SW 1271 (cell line): ENCODE measurements at places on chromosomes 3 and 15.

GRCh38 chr15:31396881-31397560 is 70.4 kb downstream of the KLF13 start:
- no peak for DNase-seq

- DNase-seq: no peak
Measured at GRCh38 chr15:100001405-100001804, 268.2 kb upstream of the LYSMD4 start.

DNA sequence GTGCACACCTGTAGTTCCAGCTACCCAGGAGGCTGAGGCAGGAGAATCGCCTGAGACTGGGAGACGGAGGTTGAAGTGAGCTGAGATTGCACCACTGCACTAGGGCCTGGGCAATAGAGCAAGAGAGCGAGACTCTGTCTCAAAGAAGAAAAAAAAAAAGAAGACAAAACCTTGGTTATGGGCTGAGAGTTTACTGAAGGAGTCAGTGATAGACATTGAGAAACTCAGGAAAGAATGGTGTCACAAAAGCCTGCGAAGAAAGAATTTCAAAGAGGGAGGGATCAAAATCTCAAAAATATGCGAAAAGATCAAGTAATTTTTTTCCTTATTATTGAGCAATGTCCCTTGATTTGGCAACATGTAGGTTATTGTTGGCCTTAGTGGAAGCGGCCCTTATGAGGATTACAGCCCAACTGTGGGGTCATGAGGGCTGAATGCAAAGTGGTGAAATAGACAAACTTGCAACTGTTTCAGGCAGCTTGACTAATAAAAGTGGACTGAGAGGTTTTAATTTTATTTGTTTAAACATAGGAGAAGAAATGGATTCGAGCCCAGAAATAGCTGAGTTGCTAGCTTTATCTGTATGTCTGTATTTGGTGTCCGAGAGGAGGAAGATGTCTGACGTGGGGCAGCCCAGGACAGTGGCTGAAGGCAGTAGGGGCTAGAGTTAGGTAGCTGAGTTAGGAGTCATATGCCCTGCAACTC is 18.8 kb upstream of the CELF6 start:
- no peak for DNase-seq

DNA sequence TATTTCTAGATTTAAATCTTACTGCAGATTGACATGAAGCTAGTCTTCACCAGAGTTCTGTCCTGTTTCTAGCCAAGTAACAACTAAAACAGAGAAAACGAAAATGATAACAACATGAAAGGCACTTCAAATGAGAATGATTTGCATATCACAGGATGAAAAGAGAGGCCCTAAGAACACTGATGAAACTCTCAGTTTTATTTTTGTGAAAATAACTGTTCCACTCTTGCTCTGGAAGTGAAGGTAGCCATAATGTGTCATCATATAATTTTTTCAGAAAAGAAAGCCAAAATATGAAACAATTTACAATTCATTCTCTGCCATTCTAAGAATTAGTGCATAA is 274.4 kb downstream of the ADAMTSL3 start:
- DNase-seq: no peak

DNA sequence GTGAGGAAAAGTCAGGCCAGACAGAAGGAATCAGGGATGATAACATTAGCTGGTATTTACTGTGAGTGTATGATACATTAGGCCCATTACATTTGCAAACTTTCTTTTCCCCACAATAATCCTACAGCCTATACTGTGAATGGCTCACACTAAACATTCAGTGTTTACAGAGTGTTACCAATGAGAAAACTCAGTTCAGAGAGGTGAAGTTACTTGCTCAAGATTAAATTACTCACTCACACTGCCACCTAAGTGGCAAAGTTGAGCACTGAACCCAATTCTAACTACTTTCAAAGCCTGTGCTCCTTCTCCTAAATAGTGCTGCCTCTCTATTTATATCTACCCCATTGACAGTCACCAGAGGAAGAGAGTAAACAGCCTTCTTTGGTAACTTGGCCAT is 8.5 kb downstream of the XPC start:
- DNase-seq: no peak

- DNase-seq: no peak
Measured at GRCh38 chr15:23524816-23525215, 40.7 kb upstream of the MKRN3 start.
